Activated CD4-positive, alpha-beta T cell treated with anti-CD3 and anti-CD28 coated beads, Interleukin-2, amount 50 U/mL, for 48 hours (primary cell): ENCODE measurements at places on chromosomes 16 and 17.
A peak's percentile ranks its signal among the peaks of the same experiment; 100 is the strongest.

DNA sequence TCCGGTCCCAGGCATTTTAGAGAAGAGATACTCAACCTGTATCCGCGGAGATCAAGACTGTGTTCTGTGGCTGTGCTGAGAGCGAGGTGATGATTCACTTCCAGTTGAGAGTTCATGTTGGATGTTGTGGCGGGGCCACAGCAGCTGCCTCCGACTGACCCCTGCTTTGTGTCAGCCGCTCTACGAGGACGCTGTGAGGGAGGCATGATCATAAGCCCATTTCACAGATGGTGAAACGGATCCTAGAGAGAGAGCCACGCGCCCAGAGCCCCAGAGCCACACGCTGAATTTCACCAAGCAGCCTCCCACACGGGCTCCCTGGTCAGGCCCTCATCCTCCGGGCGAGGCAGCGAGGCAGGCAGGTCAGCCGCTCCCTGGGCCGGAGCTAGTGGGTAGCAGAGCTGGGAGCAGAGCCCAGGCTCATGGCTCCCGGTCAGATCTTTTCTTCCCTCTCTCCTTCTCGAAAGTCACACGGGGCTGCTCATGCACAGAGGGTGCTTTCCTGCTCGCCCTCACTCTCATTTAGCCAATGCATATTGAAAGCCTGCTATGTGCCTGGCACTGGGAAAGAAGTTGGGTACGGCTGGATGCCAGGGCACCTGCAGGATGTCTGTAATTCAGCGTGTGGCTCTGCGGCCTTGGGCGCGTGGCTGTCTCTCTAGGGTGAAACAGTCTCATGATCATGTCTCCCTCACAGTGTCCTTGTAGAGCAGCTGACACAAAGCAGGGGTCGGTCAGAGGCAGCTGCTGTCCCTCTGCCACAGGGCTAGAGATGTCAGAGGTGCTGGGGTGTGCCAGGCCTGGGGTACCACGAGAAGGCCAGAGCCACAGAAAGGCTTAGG lies 155.6 kb upstream of the CHMP6 start:
- no peak for DNase-seq

DNA sequence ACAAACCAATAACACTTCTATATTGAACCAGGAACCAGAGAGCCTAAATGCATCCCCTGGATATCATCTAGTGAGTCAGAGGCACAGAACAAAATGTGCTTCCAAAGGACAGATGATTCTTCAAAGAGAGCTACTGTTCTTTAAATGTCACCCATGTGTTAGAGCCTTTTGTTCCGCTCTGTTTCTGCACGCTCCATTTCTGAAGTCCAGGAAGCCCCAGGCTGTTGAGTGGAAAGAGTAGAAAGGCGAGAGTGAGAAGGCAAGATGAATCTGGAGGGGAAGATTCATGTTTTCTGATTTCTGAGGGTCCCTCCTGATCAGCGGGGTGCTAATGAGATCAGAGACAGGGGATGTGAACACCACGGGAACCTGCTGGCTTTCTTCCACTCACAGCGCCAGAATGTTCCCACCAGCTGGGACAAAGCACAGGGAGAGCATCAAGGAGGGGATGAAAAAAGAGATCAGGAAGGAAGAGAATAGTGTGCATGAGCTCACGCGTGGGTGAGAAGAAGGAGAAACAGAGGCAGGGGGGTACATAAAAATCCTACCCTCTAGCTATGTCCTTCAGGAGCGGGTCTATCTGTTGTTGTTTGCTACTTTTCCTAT lies 559.9 kb upstream of the HSBP1 start:
- no peak for DNase-seq

DNA sequence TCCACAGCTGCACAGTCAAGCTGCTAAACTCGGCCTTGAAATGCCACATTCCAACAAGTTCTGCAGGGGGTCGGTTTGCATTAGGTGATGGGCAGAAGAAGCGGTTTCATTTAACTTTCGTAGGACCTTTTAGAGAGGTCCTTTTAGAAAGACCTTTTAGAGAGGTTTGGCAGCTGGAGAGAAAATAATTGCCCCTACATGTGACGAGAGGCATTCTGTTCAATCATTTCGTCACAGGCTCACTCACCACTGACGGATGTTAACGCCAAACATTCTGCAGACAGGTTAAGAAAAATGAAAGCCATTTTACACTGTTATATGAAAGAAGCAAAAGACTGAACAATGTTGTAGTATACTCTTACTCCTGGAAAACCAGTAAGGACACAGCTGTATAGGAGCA lies 76.5 kb upstream of the ZNF423 start:
- DNase-seq: no peak

GRCh38 chr16:81185416-81185815 lies 53.1 kb upstream of the BCO1 start:
- no peak for DNase-seq

DNA sequence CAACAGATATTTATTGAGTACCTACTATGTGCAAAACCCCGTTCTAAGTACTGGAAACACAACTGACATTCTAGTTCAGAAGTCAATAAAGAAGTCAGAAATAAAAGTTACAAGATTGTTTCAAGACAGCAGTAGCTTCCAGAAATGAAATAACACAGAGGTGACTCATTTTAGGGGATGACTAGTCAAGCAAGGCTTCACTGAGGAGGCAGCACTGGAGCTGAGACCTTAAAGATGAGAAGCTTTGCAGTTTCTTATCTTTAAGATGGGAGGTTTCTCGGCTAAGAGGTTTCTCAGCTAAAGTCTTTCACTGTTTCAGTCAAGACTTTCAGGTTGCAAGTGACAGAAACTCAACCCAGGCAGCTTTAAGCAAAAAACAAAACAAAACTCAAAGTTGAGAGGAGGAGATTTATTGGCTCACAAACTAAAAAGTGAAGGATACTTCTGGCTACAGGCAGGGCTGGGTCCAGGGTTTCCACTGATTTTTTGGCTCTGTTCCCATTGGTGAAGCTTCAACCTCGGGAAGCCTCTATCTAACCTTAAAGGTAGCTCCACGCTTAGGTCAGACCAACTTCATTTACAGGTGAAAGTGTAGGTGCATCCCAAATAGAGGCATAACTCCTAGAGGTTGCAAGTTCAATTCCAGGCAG lies 7.4 kb upstream of the MMP2 start:
- peak; percentile 26 for DNase-seq

DNA sequence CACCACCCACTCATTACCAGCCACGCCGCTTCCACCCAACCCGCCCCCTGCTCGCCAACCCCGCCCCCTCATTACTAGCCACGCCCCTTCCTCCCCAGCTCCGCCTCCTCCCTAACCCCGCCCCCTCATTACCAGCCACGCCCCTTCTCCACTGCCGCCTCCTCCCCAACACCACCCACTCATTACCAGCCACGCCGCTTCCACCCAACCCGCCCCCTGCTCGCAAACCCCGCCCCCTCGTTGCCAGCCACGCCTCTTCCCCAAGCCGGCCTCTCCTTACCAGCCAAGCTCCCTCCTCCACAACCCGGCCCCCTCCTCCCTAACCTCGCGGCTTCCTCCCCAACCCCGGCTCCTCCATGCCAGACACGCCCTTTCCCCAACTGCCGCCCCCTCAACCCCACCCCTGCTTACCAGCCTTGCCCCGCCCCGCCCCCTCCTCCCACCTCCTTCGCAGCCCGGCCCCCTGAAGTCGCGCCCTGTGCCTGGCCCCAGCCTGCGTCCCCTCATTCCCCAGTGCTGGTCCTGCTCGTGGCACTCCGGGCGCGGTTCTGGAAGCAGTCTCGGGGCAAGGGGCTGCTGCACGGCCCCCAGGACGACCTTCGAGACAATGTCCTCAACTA lies 7.3 kb downstream of the SLC22A31 start:
- DNase-seq: peak; percentile 43

DNA sequence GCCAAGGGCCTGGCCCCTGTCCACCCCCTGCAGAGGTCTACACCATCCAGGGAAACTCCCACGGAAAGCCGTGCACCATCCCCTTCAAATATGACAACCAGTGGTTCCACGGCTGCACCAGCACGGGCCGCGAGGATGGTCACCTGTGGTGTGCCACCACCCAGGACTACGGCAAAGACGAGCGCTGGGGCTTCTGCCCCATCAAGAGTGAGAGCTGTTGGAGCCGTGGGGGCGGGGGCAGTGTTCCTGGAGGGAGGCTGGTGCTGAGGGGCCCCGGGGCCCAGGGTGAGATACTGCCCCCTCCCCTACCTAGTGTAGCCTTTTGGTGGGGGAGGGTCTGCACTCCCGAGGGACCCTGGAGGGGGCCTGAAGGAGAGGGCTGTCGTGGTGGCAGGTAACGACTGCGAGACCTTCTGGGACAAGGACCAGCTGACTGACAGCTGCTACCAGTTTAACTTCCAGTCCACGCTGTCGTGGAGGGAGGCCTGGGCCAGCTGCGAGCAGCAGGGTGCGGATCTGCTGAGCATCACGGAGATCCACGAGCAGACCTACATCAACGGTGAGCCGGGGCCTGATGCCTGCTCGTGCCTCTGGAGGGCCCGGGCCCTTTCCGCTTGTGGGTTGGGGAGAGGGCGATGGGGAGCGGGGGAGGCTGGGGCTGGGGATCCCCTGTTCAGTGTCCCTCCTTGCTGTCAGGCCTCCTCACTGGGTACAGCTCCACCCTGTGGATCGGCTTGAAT lies 38.8 kb downstream of the MRC2 start:
- DNase-seq: no peak

DNA sequence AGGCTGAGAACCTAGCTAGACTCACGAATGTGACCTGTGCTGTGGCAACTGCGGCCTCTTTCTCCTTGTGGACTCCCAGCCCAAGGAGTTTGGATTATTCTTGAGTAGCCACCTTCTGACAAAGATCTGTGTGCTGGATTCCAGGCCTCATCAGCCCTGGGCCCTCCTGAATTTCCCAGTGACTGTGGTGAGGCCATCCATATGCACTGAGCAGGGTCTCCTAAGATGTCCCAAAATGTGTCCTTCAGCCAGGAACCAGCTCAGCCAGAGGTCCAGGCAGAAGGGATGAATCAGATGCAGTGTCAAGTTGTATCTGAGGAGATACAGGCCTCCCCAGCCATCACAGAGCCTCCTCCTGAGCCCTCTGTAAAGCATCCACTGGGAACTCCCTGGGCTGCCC lies 124.5 kb downstream of the CCDC182 start:
- DNase-seq: no peak

GRCh38 chr16:22092143-22092933 lies at the start of gene VWA3A:
TSS of gene VWA3A (plus strand) at chr16:22092541. CDS start at chr16:22092638, 97 bp downstream.
- no peak for DNase-seq

- DNase-seq: no peak
Observed at GRCh38 chr17:31466096-31466760, 74.8 kb downstream of the RAB11FIP4 start.

DNA sequence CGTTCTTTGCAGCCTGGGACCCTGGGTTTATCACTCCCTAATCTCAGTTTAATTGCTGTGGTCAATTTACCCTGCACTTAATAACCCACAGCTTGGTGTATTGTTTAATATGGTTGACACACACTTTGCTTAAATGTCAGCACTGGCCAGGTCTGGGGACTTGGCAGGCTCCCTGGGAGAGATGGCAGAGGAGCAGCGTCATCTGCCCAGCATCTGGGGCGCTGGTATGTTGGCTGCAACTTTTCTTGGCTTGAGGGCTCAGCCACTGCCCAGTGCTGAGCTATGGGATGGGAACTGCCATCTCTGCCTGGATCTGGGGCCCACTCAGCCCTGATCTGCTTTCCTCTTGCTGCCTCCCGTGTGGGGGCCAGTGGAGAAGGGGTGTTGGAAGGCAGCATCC lies 115.7 kb upstream of the IRX3 start:
- no peak for DNase-seq

DNA sequence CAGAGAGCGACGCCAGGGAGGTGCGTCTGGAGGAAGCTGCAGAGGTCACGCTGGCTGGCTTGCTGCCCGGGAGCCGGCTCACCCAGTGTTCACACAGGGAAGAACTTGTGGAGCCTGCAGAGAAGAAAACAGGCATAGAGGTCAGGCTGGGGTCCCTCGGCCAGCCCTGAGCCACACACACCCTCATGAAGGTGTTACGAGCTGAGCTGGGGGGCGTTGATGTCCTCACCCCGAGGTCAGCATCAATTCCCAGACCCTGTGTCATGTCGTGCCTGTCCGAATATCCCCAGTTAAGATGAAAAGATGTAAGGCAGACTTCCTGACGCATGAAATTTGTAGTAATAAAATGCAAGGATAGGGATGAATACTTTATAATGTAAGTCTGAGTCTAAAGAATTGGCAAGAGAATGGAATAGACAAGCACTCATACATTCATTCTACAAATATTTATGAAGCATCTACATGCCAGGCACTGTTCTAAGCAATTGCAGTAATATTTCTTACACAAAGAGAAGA lies 77.1 kb downstream of the USP31 start:
- no peak for DNase-seq

GRCh38 chr17:47280072-47280811 lies 26.6 kb downstream of the ITGB3 start:
- DNase-seq: no peak
